ENCODE measurements at places on chromosomes 11 and 22. TPM values are rescaled to one million over a fixed set of nuclear protein-coding genes. Genes with fewer than 3 reads are reported as not detected.
A peak's percentile ranks its signal among the peaks of the same experiment; 100 is the strongest.

KRTAP5-2 gene
- not detected for total RNA-seq

LDHAL6A gene
- not detected for total RNA-seq

APOBEC3H gene
- total RNA-seq = 1.8 TPM

C11orf87 gene
- 0.05 TPM for total RNA-seq

DNA sequence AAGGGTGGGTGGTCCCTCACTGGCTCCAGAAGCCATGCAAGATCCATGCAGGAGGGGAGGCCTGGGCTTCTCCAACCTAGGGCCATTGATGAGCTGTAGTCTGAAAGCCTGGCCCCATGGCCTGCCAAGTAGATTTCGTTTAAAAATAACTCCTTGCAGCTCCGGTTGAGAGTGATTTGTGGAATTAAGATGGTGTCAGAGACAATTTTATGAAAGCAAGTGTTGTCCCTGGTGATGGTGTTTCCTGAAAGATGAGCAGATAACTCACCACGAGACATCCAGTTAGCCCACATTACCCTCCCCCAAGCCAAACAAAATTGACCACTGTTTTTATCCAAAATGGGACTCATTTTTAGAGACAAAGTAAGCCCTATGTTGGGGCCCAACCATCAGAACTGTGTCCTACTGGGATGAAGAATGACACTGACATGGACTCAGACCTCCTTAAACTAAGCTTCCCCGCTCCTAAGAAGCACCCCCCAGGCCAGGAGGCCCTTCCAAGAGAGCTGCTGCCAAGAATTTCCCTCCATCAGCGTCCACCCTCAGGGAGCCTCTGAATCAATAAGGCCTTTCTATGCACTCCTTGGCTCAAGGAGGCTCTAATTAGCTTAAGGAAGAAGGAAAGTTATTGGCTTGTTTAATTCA lies 174.2 kb upstream of the NCAM1 start:
- no peak overlapping the region for H3K27ac ChIP-seq
- no peak overlapping the region for H3K4me3 ChIP-seq
- no peaks in the 10 kb centered on the region for H3K4me1 ChIP-seq
- no peak for DNase-seq

DNA sequence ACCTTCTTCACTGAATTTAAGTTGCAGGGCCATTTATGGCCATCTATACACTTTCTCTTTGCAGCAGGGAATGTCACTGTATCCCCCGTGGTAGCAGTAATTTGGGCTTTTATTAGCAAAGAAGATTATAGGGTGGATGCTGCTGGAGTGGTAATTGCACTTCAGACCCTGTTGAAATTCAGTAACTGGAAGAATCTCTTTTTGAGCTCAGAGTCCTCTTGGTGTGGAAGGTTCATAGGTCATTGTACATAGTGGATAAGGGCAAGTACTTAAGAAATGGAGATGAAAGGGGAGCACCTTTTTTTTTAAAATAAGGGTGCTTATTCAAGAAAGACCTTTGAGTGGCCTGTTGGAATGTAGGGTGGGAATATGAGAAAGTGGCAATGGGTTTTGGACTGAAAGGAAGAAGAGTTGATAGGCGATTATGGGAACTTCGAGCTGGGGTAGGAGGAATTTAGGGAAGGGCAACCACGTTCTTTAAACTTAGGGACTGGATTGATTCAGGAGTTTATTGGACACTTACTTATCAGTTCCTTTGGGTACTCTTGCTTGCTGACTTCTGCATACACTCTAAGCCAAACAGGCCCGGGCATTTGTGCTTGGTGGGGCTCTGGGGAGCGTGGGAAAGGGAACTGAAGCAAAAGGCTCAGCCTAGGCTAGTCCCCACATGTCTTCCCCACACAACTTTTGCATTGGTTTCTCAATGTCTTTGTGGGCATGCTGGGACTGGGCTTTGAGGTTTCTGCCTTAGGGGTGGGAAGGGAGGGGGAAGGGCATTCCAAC lies 26.5 kb downstream of the CTNND1 start:
- no peak overlapping the region for H3K4me3 ChIP-seq
- H3K27ac ChIP-seq = no peak overlapping the region
- no peak for DNase-seq
- no peaks in the 10 kb centered on the region for H3K27me3 ChIP-seq
- H3K4me1 ChIP-seq = peaks cover 76% of the 10 kb centered on the region

DNA sequence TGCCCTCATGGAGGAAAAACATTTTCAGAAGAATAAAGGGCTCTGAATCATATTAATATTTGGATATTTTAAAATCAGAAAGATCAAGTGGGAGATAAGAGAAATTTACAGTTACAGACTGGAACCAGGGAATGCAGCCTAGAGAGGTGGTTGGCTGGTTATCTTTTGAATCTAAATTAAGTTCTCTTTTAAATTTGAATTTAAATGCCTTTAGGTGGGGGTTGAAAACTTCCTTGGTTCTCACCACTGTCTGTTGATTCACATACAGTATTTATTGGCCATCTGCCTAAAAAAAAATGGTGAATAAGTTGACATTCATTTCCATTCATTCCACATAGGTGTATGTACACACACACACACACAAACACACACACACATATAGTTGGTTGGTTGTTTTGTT lies 35.7 kb upstream of the PTPRJ start:
- no peak for DNase-seq
- H3K4me1 ChIP-seq = peaks cover 61% of the 10 kb centered on the region
- H3K36me3 ChIP-seq = no peaks in the 10 kb centered on the region
- H3K27ac ChIP-seq = no peak overlapping the region
- no peak overlapping the region for H3K4me3 ChIP-seq
- no peaks in the 10 kb centered on the region for H3K27me3 ChIP-seq

GRCh38 chr11:86799680-86800075 lies 664 bp upstream of the PRSS23 start:
- H3K27ac ChIP-seq = no peak overlapping the region
- H3K4me3 ChIP-seq = peak overlapping the region; percentile 65
- peaks cover 37% of the 10 kb centered on the region for H3K4me1 ChIP-seq
- peaks cover 7% of the 10 kb centered on the region for H3K27me3 ChIP-seq

DNA sequence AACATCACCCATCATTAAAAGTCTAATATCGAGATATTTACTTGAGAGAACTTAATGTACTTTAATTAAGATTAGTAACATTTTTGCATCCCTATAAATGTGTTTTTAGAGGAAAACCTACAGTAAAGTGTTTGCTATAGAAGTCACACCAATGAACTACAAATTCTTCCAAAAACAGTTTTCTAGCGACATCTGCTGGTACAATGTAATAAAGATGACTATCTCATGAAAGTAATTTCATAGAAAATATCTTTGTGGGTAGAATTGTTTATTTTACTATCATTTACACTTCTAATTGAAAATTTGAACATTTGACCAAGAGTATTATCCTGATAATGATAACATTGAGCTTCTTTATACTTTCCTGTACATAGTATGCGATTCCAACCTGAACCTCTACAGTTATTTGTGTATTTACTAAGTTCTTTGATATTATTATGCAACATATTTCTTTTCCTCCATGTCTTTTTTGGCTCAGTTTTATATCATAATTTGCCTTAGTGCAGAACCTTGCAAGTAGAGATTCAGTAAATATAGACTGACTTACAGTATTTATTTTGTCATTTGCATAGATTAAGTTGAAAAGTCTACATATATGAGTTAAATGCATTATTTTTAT lies 252.7 kb downstream of the TMEM135 start:
- no peaks in the 10 kb centered on the region for H3K27me3 ChIP-seq
- no peak overlapping the region for H3K27ac ChIP-seq
- H3K4me3 ChIP-seq = no peak overlapping the region
- no peaks in the 10 kb centered on the region for H3K36me3 ChIP-seq
- H3K4me1 ChIP-seq = no peaks in the 10 kb centered on the region

- no peak overlapping the region for H3K27ac ChIP-seq
- DNase-seq = no peak
- H3K4me1 ChIP-seq = no peaks in the 10 kb centered on the region
- no peak overlapping the region for H3K4me3 ChIP-seq
Observed at GRCh38 chr11:36177836-36178235, 111.4 kb downstream of the COMMD9 start.

- no peak overlapping the region for H3K27ac ChIP-seq
- no peaks in the 10 kb centered on the region for H3K4me1 ChIP-seq
- no peaks in the 10 kb centered on the region for H3K36me3 ChIP-seq
- no peak overlapping the region for H3K4me3 ChIP-seq
- H3K27me3 ChIP-seq = peaks cover 33% of the 10 kb centered on the region
Observed at GRCh38 chr22:27051407-27051806, 394.0 kb downstream of the MIAT start.

- peak overlapping the region; percentile 65 for H3K4me3 ChIP-seq
- peak; percentile 75 for DNase-seq
- H3K4me1 ChIP-seq = peaks cover 28% of the 10 kb centered on the region
- H3K27me3 ChIP-seq = no peaks in the 10 kb centered on the region
Observed at GRCh38 chr11:17014833-17015626, 816 bp upstream of the PLEKHA7 start.

DNA sequence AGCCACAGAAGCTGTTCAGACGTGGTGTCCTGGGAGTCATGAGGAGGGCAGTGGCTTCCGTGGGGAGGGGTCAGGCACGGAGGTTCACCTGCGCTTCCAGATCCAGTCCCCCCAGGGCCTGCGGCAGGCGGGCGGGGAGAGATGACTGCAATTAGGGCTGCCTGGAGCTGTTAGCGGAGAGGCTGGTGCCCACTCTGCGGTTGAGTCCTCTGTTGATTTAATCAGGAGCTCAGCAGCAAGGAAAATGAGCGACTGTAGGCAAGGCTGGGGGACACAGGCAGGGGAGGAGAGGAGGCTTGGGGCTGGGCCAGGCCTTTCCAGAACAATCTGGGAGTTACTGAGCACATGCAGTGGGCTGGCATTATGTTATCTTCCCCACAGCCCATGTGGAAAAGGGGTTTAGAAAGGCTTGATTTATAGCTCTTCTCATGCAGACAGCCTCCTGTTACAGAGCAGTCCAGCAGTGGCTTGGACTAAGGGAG lies 13.1 kb downstream of the PLCB3 start:
- H3K27ac ChIP-seq = no peak overlapping the region
- no peaks in the 10 kb centered on the region for H3K27me3 ChIP-seq
- no peak overlapping the region for H3K4me3 ChIP-seq
- DNase-seq = no peak
- H3K4me1 ChIP-seq = peaks cover 13% of the 10 kb centered on the region

GRCh38 chr11:120723751-120724150 lies 212.2 kb downstream of the GRIK4 start:
- no peak overlapping the region for H3K27ac ChIP-seq
- H3K27me3 ChIP-seq = no peaks in the 10 kb centered on the region
- no peaks in the 10 kb centered on the region for H3K36me3 ChIP-seq
- no peak for DNase-seq
- H3K4me1 ChIP-seq = no peaks in the 10 kb centered on the region

- no peaks in the 10 kb centered on the region for H3K27me3 ChIP-seq
- DNase-seq = no peak
- H3K4me1 ChIP-seq = no peaks in the 10 kb centered on the region
- H3K36me3 ChIP-seq = no peaks in the 10 kb centered on the region
- H3K4me3 ChIP-seq = no peak overlapping the region
Observed at GRCh38 chr11:130301002-130301401, 13.7 kb downstream of the ZBTB44 start.

DNA sequence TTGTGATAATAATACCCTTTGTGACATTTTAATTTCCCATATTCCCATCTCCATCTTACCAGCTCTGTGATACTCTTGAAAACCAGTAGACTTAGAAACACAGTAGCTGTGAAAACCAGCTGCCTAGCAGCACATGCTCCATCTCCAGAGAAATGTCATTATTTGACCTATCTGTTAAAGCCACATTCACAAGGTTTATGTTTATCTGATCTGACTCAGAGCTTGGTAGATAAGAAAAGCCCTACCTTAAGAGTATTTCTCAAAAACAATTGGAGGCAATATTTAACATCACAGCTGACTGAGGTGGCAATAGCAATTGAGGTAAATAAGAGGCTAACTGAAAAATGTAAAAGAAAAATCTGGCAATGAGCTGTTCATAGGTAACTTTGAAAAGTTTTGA lies 8.1 kb upstream of the ANO3 start:
- no peaks in the 10 kb centered on the region for H3K27me3 ChIP-seq
- no peak overlapping the region for H3K27ac ChIP-seq
- no peak overlapping the region for H3K4me3 ChIP-seq
- H3K36me3 ChIP-seq = no peaks in the 10 kb centered on the region
- DNase-seq = no peak

GRCh38 chr11:100340466-100341319 lies 346.4 kb upstream of the ARHGAP42 start:
- 0 out of 2 replicates have a peak, but pooled peaks cover 5% of the 10 kb centered on the region for H3K27me3 ChIP-seq
- H3K4me1 ChIP-seq = no peaks in the 10 kb centered on the region
- no peak overlapping the region for H3K4me3 ChIP-seq

- no peaks in the 10 kb centered on the region for H3K27me3 ChIP-seq
- no peak overlapping the region for H3K4me3 ChIP-seq
- H3K27ac ChIP-seq = no peak overlapping the region
- H3K36me3 ChIP-seq = no peaks in the 10 kb centered on the region
- no peaks in the 10 kb centered on the region for H3K4me1 ChIP-seq
- no peak for DNase-seq
Observed at GRCh38 chr11:61460474-61460881, 30.6 kb downstream of the SDHAF2 start.

DNA sequence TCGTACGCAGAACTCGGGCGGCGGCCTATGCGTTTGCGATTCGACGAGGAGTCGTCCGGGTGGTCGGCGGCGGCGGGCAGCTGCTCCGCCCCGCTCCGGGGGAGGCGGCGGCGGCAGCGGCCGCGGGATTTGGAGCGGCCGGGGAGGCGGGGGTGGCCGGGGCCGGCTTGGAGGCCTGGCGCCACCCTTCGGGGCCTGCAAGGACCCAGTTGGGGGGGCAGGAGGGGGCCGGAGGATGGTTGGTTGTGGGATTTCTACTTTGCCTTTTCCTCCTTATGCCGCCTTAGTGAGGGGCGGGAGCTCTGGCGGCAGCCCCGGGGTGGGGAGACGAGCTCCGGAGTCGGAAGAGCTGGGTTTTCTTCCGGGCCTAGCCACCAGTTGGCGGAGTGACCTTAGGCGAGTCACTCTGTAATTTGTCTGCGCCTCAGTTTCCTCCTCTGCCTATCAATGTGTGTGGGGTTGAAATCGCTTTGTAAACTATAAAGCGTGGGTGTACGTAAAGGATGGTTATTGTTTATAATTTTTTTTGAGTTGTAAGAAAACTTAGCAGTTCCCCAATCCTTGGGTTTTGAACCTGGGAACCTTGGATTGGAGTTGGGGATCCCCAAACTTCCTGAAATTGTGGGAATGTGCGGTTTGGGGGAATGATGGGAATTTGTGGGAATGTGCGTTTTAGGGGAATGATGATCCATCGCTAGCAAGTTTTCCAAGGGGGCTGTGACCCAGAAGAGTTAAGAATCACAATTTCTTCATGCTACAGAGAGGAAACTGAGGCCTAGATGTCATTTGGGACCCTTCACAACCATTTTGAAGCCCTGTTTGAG lies 679 bp downstream of the TUG1 start:
- peaks cover 53% of the 10 kb centered on the region for H3K36me3 ChIP-seq
- H3K4me1 ChIP-seq = peaks cover 9% of the 10 kb centered on the region
- no peak for DNase-seq
- H3K4me3 ChIP-seq = peak overlapping the region; percentile 72
- H3K27me3 ChIP-seq = no peaks in the 10 kb centered on the region
- peak overlapping the region; percentile 92 for H3K27ac ChIP-seq

GRCh38 chr11:72091292-72091691 lies 10.6 kb downstream of the LRRC51 start:
- no peak for DNase-seq
- H3K4me3 ChIP-seq = no peak overlapping the region
- H3K27ac ChIP-seq = no peak overlapping the region
- no peaks in the 10 kb centered on the region for H3K4me1 ChIP-seq
